D341Med (cell line): ENCODE measurements at places on chromosomes 6 and 20.

DNA sequence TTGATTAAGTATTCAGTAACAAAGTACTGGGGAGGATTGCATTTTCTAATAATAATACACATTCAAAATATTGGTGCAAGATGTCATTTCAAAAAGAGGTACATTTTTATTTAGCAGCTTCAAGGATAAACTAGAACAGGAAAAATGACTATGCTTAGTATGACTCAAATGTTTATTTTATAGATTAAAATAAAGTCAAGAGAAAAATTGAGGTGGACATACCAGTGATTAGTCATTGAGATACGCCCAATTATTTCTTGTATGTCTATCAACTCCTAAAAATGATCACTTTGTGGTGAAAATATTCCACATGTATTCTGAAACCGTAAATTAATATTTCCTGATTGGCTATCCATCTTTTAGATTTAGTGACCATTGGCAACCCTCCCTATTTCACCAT lies 96.7 kb downstream of the PHF3 start:
- no peak for DNase-seq

DNA sequence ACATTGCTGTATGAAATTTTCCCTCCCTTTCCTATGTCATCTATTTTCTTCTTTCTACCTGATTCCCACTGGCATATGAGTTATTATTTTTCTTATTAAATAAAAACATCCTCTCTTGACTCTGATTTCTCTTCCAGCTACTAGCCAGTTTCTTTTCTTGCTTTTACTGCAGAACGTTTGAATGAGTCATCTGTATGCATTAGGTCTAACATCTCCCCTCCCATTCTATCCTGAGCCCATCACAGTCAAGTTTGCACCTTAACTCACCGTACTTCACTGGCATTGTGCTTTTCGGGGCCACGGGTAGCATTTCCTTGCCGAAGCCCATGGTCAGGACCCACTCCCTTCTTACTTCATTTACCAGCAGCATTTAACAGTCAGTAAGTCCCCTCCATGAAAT lies 65.7 kb downstream of the CARMIL1 start:
- DNase-seq, result no peak

DNA sequence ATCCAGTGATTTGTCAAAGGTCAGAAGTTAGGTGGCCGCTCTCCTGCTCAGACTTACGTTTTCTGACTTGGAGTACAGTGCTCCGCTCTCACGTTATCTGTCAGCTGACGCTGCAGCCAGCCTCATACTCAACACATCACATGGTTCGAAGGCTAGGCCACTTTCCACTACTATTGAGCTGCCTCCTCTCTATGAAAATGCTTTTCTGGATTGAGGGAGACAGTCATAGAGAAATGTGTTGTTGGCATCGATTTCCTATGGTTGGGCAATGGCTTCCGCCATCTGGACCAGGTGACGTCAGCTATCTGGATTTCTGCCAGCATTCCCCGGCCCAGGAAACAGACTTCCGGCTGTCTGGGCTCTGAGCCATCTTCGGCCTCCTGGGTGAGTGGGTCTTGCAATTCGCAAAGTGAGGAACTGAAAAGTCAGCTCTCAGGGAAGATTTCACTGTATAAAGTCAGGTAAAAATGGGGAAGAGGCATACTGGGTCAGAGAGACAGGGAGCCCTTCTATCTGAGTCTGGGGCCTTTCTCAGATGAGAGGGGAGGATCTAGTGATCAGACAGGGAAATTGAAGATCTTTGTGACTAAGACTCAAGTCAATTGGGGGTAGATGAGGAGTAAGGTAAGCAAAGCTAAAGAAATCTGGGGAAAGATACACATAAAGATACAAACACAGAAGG lies 37.5 kb upstream of the IER3 start:
- DNase-seq, result peak; percentile 76

DNA sequence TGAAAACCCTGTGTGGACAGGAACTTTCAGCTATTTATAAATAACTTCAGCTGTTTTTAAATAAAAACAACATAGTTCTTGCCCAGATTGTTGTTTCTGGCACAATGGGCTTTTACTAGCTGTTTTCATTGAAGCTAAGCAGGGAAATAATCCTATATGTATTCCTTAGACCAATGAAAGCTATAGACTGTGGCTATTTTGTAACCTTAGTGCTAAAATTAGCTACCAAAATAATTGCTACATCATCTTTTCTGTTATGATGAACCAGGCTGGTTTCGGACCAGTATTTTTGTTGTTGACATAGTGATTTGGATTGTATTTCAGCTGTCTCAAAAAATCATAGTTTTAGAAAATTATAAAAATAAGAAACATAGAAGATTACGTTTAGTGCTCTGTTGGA lies 13.7 kb downstream of the PHF3 start:
- DNase-seq, result no peak

GRCh38 chr6:140252099-140252498 lies 877.7 kb upstream of the CITED2 start:
- no peak for DNase-seq

DNA sequence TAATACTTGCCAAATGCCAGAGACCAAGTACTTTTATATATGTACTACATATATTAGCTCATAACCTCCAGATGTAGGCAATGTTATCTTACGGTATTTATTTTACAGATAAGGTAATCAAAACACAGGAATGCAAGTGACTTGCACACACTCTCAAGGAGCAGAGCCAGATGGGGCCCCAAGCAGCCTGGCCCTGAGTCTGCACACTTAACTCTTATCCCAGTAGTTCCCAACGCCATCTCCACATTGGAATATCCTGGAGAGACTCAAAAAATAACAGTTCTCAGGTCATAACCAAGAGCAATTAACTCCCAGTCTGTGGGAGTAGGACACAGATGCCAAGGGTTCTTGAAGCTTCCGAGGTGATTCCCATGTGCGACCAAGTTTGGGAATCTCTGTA lies 398.7 kb downstream of the PHF3 start:
- no peak for DNase-seq

DNA sequence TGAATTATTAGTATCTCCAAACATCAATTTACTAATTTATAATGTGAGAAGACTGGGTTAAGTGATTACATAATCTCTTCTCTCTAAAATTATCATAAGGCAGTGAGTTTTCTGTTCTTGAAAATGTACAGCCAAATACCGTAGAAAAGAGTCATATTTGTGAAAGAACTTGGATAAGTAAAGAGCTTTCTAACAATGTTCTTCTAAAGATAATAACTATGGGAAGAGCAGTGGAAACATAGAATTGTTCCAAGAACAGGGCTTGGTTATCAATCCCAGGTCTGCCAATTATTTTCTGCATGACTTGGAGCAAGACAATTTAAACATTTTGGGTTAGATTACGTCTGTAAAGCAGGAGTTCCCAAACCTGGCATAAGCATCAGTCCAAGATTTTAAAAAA lies 198.1 kb upstream of the SGK1 start:
- no peak for DNase-seq

DNA sequence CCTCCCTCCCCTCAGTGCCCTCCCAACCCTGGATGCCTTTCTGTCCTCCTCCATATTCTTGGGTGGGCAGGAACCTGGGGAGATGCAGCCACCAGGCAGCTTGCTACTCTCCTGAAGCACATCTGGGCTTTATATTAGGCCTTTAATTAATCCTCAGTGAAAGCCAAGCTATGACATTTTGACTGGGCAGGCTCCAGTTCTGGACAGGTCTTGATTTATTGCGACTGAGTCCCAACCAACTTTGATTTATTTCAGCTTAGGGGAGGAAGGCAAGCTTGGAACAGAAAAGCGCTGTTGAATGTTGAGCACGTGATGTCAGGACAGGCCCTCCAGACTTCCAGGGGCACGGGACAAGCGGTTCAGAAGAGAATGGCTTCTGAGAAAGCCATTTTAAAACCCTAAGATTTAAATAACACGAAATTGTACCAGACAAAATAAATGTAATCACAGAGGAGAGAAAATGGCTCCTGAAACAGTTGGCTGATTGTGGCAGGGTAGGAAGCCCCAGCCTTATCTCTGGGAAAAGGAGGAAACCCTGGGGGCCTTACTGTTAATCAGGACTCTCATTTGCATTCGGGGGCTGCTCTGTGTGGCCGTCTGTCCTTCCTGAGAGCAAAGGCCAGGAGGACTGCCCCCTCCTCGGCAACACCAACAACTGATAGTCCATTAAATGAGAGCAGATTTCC lies 294.2 kb downstream of the FOXC1 start:
- no peak for DNase-seq

- no peak for DNase-seq
Observed at GRCh38 chr6:30839671-30840070, 44.6 kb upstream of the DDR1 start.

- no peak for DNase-seq
Observed at GRCh38 chr6:3120765-3121089, 2.2 kb downstream of the BPHL start.

DNA sequence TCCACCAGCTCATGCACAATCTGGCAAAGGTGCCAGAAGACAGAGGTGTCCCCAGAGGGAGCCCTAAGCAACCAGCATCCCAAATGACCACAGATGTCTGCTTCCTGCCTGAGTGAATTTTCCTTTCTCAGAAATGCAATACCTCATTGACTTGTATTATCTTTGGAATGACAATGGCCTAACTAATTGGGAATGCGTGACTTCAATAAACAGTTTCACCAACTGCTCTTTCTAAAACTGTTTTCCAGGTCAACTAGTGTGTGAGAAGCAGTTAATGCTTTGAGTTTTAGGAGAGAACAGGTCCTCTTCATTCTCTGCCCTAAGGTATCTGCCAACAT lies 108.9 kb upstream of the SNX9 start:
- DNase-seq, result no peak

- no peak for DNase-seq
Observed at GRCh38 chr6:34005901-34006531, 139.9 kb downstream of the GRM4 start.

DNA sequence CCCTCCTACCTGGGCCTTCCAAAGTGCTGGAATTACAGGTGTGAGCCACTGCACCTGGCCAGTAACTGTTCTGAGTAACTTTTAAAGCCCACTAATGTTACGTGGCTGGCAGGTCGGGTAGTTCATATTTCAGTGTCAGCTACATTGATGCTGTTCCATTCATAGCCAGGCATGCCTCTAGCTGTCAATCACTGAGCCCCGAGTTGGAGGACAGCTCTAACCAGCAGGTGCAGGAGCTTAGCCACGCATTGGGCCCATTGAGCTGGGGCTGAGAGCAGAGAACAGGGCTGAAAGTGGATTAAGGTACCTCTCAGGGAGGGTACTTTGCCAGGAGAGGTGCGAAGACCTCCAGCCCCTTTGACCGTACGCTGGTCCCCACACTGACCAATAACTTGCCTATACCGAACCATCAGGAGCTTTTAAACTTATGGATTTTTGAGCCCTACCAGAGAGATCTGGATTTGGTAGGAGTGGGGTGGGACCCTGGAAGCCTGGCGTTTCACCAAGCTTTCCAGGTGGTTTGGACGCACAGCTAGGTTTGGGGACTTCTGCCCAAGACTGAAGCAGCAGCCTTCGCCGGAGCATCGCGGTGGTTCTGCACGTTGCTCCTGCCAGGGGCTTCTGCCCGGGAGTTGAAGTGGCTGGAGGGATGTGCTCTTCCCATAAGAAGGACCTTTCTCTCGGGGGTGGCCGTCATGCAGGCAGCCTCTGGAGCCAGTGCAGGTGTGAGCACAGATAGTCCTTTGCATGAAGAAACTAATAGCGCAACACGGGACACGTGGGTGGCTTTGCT lies 82.6 kb downstream of the SERAC1 start:
- no peak for DNase-seq
